ENCODE measurements at places on chromosomes 12 and 14. TPM values are rescaled to one million over a fixed set of nuclear protein-coding genes. Genes with fewer than 3 reads are reported as not detected.

Gene CD69
- not detected for total RNA-seq

DNA sequence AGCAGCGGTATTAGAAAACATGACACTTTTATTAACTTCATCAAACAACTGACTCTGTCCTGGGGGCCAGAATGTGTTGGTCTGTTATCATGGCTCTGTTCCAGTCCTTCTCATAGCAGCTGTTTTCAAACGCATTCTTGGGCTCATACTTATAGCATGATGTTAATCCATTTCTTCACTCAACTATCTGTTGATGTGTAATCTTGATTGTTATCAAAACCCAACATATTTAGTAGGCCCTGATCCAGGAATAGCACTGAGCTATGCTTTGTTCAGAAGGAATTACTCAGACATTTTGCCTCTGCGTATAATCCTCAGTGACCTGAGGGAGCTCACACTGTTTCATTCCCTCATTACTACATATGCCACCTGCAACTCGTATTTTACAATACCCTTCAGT, 315.9 kb downstream of the BMP4 start:
- peak; percentile 53 for DNase-seq

Gene RHOJ
- 0.43 TPM for total RNA-seq

GRCh38 chr14:24943024-24943423, 106.9 kb downstream of the STXBP6 start:
- DNase-seq, result no peak

DNA sequence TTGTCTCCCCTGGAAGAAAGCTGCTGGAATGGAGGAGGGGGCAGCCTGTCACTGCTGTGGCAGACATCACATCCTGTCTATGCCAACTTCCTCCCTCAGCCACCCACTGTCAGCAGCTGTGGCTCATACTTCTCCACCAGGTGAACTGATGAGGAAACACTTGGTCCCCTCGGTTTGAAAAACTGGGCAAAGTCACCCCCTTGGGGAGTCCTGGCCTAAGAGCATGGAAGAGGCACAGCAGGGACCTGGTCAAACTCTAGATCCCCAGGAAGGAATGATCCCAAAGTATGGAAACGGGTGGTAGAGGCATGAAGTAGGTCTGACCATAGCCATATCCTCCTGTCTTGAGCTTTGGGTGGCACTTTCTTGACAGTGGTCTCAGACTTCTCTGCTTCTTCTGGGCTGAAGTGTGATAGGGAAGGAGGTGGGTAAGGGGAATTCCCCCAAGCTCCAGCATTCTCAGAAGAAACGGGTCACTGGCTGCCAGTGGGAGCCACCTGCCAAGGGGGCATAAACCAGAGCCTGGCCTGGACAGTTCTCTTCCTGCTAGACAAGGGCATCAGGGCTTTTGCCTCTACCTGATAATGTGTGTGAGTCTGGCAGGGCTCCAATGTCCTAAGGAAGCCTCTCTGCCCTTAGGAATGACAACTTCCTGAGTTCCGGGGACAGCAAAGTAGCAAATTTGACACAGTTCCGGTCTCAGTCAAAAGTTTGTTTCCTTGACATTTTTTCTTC, 36.0 kb downstream of the FMNL3 start:
- DNase-seq, result no peak

Gene RNASE8
- not detected for total RNA-seq

Gene PPP1R12A
- 207 TPM for total RNA-seq

Gene NID2
- 259 TPM for total RNA-seq

- DNase-seq, result no peak
Measured at GRCh38 chr12:19897900-19898408, 458.7 kb downstream of the AEBP2 start.

Gene KLRK1
- total RNA-seq, result not detected

GRCh38 chr14:26213846-26214575, 383.8 kb downstream of the NOVA1 start:
- DNase-seq, result no peak

All from fibroblast of villous mesenchyme (primary cell).